Cortex of kidney (tissue), 1 donor: ENCODE measurements at places on chromosomes 11 and 22.

- no peak for DNase-seq
These were observed 1.5 kb downstream of the RAB39A start for GRCh38 chr11:107929611-107930200.

DNA sequence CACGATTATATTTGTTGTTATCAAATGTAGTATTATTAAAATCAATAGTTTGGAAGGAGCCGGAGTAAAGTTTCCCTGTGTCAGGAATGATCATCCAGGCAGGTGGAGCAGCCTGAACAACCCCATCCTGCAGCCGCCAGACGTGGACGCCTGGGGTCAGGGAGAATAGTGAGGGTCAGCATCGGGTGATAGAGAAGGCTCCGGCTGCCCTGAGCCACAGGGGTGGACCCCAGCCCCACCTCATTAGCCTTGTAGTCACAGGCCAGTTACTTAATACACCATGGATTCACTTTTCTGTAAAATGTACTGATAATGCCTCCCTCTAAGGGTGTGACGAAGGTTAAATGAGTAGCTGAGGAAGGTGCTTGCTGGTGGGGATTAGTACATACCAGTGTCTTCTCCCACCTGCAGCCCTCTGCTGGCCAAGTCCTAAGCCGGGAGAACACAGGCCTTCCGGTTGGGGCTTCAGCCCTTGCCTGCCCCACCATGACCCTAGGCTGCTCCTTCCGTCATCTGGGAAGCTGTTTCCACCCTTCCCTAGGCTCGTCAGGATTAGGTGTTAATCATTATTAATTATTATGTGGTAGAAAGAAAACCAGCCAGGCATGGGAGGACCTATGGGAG lies 14.9 kb downstream of the TMEM121B start:
- no peak for DNase-seq

GRCh38 chr11:27864091-27864491 lies 163.8 kb upstream of the BDNF start:
- no peak for DNase-seq

- DNase-seq, result no peak
These were observed 10.6 kb downstream of the CARS1 start for GRCh38 chr11:3046641-3047040.

- no peak for DNase-seq
These were observed 14.6 kb upstream of the P2RY6 start for GRCh38 chr11:73257342-73258103.

DNA sequence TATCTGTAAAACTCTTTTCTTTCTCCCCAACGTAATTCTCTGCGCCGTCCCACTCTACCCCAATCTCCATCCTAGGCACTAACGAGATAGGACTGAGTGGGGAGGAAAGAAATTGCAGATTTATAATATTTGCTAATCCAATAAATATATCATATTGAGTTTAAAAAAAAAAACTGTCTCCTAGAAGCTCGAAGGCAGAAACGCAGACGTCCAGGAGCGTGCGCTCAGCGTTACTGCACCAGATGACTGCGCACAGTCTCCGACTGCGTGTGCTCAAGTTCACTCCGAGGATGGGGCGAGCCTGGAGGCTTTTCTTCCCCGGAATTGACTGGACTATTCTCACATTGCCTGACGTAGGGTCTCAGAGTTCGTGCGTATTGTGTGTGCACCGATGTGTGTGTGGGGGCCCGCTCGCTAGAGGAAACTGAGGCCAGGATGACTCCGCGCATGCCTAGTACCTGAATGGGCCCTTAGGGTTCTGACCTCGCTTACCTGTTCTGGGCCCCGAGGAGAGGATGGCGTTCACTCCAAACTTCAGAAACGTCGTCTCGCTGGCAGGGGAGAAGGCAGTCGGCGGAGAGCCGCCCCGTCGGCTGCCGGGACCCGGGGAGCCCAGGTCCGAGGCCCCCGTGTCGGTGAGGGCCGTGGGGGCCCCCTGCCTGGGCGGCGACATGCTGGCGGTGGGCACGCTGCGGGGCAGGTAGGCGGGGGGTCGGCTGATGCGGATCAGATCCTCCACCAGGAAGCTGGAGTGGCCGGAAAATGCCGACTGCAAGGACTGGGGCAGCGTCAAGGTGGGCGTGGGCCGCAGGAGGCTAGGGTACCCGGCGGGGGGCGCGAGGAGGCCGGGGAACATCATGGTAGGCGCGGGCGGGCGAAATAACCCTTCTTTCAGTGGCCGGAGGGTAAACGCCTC lies 551 bp downstream of the DBX1 start:
- no peak for DNase-seq

GRCh38 chr11:95154514-95154913 lies 64.9 kb downstream of the ENDOD1 start:
- no peak for DNase-seq

DNA sequence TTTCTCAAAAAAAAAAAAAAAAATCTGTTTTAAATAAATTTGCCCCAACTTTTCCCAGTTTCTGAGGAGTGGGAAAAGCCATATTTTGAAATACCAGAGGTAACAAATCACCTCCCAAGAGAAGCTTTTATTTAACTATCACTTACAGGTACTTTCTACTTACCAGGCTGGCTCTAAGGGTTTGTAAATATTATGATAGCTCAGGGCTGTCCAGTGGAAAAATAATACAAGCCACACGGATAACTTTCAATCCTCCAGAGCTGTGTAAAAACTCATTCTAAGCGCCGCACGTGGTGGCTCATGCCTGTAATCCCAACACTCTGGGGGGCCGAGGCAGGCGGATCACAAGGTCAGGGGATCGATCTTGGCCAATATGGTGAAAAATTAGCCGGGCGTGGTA lies 5.6 kb upstream of the SEC14L4 start:
- no peak for DNase-seq

DNA sequence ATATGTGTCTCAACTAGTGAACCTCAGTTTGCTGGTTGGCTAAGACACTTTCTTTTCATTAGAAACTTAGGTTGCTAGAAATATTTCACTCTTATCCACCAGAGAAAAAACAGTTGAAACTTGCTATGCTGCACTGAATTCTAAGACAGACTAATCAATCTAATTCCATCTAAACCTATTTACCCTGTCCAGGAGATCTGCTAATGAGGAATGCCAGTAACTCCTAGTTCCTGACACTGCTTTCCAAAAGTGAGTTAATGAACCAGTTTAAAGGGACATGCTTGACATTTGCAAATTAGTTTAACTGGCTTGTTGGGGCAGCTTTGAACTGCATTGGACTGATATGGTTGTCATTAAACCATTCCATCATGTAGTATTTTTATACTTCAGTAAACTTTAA lies 258.5 kb downstream of the CNTN5 start:
- no peak for DNase-seq

- no peak for DNase-seq
These were observed at the start of gene OR56B1 for GRCh38 chr11:5736396-5736795. Gene OR56B1, plus strand, starts transcription at chr11:5736448. Its CDS starts 69 bp downstream, at chr11:5736517.

DNA sequence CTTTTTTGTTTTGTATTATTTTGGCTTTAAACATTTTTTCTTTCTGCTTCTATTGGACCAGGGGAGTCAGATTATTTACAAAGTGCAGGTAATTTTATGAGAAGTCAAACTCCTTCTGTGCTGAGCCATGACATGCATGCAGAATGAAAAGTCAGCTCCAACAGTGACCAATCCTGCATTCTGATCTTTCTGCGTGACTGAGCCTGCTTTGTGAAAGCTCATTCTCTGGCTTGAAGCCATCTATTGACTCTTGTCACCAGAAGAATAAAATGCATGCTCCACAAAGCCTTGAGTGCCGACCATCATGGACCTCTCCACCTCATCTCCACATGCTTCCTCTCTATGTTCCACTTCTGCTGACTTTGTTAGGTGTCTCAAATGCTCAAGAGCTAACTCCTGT lies 50.2 kb downstream of the MIAT start:
- no peak for DNase-seq

DNA sequence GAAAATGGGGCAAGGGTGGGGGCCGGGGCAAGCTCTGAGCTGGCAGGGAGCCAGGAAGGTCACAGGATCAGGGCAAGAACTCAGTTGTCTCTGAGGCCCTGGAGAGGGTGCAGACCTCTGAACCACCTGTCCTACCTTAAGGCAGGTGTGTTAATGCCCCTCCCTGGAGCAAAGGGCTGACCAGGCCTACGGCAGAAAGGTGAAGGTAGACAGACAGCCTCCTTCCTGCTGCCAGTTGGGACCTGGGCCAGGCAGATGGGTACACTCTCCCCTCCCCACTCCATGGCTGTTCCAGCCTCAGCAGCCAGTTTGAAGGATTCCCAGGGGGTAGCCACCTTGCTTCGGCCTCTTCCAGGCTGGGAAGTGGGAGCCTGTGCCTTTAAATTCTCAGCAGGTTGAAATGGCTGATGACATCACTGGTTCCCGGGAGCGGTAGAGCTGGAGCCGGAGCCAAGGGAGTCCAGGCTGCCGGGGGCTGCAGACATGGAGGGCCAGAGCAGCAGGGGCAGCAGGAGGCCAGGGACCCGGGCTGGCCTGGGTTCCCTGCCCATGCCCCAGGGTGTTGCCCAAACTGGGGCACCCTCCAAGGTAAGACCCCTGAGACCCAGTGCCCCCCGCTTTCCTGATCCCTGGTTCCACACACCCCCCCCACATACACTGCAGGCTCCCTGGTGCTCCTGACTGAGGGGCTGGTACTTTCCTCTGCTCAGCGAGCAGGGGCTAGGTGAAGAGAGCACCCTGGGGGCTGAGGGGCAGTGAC lies at the start of gene INPP5J:
INPP5J (plus strand) TSS at position 435 of the 760 bp plus-strand sequence; CDS start at position 484, 49 bp downstream.
- no peak for DNase-seq

- DNase-seq, result no peak
These were observed 15.7 kb downstream of the GRIK4 start for GRCh38 chr11:120527111-120527761.

DNA sequence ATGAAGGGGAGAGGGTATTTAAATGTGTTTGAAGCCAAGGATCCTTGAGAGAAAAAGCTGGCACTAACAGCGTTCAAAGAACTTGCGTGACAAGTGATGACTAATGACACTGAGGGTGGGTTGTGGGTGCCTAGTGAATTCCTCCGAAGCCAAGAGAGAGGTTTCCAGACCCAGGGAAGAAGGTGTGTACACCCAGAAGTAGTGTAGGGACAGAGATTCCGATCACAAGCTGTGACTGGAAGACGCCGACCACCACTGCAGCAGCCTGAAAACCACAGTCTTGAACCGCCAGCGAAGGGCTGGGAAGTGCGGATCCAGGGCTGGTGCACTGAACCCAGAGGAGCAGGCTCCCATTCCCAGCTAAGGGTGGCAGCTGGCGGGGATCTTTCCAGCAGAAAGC lies 9.5 kb downstream of the PPARA start:
- no peak for DNase-seq

DNA sequence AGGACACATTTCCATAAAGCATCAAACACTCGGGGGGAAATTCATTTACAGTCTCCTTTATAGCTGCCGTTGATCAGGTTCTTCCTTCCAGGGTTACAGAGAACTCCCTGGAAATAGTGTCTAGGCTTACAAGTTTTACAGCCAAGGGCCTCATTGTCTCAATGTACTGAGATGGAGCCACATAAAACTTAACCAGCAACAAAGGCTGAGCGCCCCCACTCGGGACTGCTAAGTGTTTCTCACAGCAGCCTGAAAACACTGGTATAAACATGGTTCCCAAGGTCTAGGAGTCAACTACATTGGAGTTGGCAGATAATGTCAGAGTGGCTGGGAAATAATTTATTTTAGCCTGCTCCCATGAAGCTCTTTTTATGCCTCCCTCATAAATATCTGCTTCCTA lies 686.2 kb downstream of the OPCML start:
- DNase-seq, result no peak

DNA sequence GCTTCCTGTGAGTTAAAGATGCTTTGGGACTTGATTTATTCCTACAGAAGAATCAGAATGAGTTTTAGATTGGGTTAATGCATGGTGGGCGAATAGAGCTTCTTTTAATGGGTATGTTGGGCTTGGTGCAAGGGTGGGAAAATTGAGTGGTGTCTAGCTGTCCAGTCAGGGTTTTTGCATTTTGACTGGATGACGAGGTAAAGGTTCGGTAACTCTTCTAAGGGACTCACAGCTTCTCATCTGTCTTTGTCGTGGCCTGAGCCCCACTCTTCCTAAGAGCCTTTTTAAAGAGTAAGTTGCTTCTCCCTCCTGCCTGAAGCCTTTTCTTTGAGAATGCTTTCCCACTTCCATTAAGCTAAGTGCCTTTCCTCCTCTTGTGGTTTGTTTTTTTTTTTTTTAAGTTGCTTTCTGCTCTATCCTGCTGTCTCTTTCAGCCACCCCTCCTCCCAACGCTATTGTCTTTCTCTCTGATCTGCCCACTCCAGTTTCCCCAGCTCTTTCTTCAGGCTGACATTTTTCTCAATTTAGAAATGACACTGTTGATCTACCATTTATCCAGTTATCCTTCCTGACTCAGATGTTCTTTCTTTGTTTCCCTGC lies 1.1 kb downstream of the DPF2 start:
- DNase-seq, result no peak

GRCh38 chr11:76636826-76637460 lies 33.6 kb downstream of the LRRC32 start:
- DNase-seq, result no peak

GRCh38 chr22:30438559-30438958 lies 13.0 kb downstream of the MTFP1 start:
- no peak for DNase-seq

GRCh38 chr11:7268758-7269157 lies 17.1 kb downstream of the SYT9 start:
- DNase-seq, result no peak

- no peak for DNase-seq
These were observed 1.6 kb downstream of the ANKRD42 start for GRCh38 chr11:83195143-83195466.

- no peak for DNase-seq
These were observed 188.6 kb downstream of the CWF19L2 start for GRCh38 chr11:107268977-107269376.

GRCh38 chr22:32396746-32397145 lies 15.3 kb downstream of the RTCB start:
- no peak for DNase-seq

GRCh38 chr22:35288116-35288515 lies 11.6 kb upstream of the TOM1 start:
- no peak for DNase-seq

DNA sequence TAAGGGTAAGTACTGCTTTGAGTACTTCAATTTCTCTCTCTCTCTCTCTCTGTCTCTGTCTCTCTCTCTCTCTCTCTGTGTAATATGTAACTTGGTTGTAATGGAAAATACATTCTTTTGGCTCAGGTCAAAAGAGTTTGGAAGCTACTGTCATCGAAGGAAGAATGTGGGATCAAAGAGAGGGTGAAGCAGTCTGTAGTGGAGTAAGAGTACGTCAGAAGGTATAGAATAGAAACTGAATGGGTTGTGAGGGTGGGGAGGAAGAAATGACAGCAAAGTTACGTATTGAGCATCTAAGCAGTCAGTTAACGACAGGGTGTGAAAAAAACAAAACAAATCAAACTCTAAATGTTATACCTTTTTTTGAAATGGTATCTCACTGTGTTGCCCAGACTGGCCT lies 10.0 kb downstream of the NCAM1 start:
- DNase-seq, result no peak

DNA sequence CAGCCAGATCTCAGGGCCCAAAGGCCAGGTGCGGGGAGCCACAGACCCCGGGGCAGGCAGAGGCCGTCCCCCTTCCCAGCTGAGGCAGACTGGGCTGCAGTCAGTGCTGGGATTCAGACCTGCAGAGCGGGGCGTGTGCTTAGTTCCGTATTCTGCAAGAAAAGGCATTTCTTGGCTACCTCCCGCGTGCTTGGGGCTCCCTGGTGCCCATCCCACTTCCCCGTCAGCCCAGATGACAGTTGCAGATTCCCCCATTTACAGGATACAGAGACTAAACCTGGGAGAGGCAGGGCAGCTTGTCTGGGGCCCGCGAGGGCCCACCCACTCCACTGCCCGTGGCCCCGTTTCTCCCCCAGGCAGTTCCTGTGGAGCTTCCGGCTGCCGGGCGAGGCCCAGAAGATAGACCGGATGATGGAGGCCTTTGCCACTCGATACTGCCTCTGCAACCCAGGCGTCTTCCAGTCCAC lies 18.3 kb downstream of the CYTH4 start:
- no peak for DNase-seq
